ENCODE measurements at places on chromosomes 2 and 18.

DNA sequence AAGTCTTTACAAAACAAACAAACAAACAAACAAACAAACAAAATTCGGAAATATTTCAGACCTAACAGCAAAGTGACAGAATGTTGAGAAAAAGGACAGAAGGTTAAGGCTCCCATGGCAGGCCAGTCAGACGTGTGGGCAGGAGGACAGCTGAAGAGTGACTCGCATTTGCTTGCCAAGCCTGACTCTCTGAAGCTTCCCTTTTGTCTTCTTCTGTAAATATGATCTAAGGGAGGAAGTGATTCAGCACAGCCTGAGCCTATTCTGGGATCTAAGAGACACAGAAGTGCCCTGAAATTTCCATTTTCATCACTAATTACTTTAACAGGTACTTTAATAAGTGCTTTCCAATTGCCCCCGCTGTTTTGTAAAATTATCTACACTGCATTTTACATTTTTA, 134.0 kb upstream of the LYPD1 start:
- DNase-seq = no peak

GRCh38 chr2:58922245-58922644, 681.1 kb upstream of the FANCL start:
- no peak for DNase-seq

DNA sequence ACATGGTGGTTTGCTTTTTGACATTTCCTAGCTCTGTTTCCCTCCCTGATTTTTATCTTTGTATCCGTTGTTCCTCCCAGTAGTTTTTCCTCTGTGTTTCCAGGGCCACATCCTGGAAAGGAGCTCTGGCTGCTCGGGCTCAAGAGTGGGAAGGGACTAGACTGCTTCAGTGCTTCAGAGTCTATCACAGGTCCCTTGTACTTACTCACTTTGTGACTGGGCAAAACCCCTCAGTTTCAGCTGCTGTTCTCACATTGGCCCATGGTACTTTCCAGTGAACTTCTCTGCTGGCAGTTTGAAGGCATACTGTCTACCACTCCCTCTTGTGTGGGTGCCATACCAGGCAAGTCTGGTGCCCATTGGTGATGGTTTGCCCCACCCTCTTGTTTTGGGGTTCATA, 7.5 kb upstream of the STAMBP start:
- DNase-seq = no peak

- DNase-seq = no peak
These were observed 293.9 kb upstream of the SYT4 start for GRCh38 chr18:43571078-43571689.

DNA sequence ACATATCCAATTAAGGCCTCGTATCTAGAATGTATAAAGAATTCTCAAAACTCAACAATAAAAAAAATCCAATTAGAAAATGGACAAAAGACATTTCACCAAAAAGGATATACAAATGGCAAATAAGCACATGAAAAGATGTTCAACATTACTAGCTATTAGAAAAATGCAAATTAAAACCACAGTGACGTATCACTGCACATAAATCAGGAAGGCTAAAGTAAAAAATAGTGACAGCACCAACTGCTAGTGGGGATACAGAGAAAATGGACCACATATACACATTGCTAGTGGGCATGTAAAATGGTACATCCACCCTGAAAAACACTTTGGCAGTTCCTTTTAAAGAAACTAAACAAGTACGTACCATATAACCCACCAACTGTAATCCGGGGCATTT, 59.7 kb downstream of the SMAD4 start:
- DNase-seq = no peak

- no peak for DNase-seq
These were observed 61.3 kb upstream of the RAPGEF4 start for GRCh38 chr2:172674034-172674967.

DNA sequence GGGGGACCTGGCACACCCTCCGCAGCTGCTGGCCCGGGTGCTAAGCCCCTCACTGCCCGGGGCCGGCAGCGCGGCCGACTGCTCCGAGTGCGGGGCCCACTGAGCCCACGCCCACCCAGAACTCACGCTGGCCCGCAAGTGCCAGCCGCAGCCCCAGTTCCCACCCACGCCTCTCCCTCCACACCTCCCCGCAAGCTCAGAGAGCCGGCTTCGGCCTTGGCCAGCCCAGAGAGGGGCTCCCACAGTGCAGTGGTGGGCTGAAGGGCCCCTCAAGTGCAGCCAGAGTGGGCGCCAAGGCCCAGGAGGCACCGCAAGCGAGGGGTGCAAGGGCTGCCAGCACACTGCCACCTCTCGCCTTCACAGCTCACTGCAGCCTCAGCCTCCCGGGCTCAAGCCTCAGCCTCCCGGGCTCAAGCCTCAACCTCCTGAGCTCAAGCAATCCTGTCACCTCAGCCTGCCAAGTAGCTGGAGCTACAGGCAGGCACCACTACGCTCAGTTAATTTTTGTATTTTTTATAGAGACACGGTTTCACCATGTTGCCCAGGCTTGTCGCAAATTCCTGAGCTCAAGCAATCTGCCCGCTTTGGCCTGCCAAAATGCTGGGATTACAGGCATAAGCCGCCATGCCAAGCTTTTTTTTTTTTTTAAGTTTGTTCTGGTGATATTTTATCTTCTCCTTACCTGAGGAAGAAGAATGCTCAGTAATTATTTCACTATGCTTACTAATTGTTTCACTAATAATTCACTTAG, 71.7 kb upstream of the CDCA7 start:
- no peak for DNase-seq

GRCh38 chr18:9475643-9476591, 604 bp downstream of the RALBP1 start:
- DNase-seq = peak; percentile 37

GRCh38 chr2:54079331-54079730, 36.1 kb upstream of the ACYP2 start:
- no peak for DNase-seq

- no peak for DNase-seq
These were observed 31.7 kb upstream of the DYNC1I2 start for GRCh38 chr2:171655586-171655985.

- no peak for DNase-seq
These were observed 189.0 kb upstream of the COPS8 start for GRCh38 chr2:236896688-236897087.

DNA sequence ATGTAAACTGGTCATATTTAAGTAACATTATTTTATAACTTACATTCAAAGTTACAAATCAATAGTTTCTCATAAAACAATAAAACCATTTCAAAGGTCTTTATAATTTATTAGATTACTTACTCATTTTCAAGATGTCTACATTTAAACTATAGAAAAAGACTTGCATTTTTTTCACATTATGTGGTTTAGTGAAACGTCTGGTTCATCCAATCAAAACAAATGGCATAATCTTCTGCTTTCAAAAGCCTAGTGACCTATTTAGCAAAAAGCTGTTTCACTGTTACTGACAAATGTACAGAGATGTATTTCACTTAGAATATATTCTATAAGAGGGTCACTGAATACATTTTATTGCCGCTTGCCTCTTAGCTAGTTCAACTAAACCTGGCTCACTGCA, 49.3 kb upstream of the MCM6 start:
- DNase-seq = no peak

DNA sequence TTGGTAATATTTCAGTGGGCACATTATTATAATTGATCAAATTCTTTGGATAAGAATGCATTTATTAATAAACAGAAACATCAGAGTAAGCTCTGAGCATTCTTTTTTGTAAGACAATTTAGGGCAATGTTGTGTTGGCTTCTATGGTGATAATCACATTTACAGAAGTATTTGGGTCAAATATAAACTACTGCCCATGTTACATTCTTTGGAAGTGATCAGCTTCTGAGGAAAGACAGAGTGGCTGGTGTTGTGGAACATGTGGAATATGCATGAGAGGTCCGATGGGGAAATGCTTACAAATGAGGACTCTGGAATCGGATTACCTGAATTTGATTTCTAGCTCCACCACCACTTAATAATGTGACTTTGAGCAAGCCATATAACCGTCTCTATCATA, 19.4 kb downstream of the SERPINB13 start:
- DNase-seq = no peak

- DNase-seq = no peak
These were observed 41.0 kb upstream of the ACSL3 start for GRCh38 chr2:222819722-222820333.

GRCh38 chr2:215748446-215748845, 264.9 kb downstream of the MREG start:
- DNase-seq = no peak

DNA sequence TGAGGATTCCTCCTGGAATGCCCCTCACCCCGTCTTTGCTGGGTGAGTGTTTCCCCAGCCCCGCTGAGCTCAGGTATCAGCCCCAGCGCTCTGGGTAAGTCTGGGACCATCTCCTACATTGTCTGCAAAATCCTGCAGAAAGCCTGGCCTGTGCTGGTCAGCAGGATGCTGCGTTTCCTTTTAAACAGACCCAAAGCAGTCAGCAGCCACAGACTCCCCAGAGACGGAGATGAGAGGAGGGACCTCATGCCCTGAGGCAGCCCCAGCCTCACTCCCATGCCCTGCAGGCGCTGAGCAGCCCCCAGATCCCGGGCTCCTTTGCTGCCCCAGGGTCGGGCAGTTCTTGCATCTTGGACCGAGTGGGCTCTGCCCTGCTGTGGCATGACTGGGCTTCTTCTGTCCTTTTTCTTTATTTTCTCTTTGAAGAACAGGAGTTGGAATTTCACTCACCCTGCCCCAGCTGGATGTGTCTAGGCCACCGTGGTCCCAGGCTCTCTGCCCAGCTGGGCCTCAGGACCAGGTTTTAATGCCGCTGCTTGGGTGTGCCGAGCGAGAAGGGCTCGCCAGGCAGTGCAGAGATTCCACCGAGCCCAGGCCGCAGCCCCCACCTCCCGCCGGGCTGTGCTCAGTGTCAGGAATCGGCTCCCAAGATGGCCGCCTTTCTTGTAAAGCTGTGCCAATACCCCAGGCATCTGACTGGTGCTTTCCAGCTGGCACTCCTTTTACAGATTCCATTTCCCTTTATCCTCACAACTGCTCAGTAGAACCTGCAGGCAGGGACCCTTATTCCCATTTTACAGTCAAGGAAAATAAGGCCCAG, 43.6 kb downstream of the ODC1 start:
- DNase-seq = no peak

GRCh38 chr2:237022533-237022932, 63.2 kb upstream of the COPS8 start:
- DNase-seq = no peak

DNA sequence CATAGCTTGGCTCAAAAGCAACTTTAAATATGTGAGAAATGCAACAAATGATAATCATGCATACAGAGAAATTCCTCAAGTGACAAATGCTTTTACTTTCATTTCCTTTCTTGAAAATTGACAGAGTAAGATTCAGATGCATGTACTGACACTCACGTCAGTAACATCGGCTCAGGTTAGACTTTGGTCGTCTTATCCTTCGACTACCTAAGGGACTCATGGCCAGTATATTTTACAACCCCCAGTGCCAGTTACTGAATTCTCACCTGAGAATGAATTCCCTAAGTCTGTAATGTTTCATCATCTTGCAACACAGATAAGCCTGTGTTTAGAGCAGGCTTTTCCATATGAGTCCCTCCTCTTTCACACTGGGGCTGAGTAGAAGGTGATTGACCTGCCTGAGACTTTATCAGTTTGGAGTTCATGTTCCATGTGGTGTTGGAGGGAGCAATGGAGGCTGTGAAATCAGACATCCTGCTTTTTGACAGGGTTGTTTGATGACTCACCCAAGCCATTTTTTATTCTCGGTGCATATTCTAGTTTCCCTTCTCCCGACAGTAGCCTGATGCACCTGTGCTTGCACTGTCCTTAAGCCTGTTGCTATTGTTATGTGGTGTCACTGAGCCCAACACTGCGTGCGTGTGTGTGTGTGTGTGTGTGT, 30.5 kb upstream of the ATP8B1 start:
- DNase-seq = no peak

DNA sequence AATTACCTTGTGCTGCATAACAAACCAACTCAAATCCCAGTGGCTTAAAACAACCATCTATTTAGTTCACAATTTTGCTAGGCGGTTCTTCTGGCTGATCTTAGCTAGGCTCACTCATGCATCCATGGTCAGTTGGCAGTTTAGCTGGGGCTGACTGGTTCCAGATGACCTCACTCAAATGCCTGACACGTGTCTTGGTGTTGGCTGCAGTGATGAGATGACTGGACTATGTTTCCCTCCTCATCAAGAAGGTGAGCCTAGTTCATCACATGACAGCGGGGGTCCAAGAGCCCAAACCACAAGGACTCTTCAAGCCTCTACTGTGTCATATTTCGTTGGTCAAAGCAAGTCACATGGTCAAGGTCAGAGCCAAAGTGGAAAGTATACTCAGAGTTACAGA, 42.7 kb upstream of the ACTR3 start:
- DNase-seq = no peak

GRCh38 chr2:241126201-241126611, 23.1 kb downstream of the PASK start:
- no peak for DNase-seq

- no peak for DNase-seq
These were observed 288.8 kb upstream of the SOX11 start for GRCh38 chr2:5403392-5403791.

DNA sequence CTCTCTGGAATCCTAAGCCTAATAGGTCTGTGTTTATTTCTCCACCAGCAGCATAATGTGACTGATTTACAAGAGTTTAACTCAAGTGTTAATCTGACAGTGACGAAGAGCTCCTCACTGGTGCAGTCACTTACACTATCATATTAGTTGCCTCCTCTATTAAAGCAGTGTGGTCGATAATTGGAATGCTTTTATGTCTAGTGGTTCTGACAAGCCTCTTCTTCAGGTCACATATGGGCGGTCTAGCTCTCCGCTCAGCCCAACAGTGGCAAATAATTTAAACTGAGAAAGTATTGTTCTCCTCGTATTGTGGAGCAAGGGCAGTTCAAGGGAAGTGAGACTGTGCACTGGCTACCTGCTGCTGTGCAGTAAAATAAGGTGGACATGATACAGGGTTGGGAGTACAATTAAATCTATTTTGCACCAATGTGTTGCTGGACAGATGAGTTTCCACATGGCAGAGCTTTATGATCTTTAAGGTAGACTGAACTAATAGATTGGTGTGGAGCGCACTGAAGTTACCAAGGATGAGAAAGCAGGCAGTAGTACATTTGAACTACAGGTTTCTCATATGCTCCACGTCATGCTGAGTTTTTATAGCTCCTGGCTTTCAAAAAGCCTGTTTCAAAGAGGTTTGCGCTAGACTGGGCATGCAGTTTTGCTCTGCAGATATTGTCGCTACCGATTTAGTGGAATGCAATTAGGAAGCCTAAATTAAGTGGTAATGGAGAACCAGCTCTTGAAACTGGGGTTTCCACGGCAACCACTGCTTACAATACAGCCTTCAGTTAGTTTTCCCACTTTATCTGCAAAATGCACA, 151.7 kb upstream of the POU3F3 start:
- DNase-seq = no peak

DNA sequence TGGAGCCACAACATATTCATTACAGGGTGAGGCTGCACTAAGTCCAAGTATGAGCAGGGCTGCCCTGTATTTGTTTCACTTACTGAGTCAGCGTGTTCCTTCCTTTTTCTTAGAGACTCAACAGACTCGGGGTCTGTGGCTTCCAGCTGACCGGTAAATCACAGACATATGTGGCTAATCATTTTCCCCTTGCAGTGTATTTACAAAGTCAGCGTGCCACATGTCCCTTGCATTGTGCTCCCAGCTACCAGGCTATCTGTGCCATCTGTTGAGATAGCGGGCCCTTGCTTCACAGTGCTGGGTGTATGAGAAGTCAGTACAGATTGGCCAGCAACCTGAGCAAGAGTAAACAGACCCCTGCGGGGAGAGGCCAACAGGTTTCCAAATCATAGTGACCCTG, 254.3 kb downstream of the LRRTM1 start:
- no peak for DNase-seq

Measured in T-cell (primary cell).